T-helper 9 cell (primary cell): ENCODE measurements at places on chromosomes 5 and 9.

- no peak for DNase-seq
Observed at GRCh38 chr5:126718236-126718868, 58.6 kb upstream of the LMNB1 start.

DNA sequence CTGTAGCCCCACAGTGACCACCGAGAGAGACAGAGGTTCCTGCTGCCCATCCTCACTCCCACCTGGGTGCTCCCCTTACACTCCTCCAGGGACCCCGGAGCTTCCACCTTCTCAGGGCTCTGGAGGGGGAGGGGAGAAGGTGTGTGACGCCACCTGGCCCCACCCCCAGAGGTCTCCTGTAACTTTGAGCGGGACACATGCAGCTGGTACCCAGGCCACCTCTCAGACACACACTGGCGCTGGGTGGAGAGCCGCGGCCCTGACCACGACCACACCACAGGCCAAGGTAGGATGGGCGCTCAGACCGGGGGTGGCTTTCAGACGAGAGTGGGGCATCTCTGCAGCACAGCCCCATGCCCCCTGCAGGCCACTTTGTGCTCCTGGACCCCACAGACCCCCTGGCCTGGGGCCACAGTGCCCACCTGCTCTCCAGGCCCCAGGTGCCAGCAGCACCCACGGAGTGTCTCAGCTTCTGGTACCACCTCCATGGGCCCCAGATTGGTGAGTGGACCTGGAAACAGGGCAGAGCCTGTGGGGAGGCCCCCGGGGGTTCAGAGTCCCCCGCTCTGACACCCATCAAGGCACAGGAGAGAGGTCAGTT, 4.5 kb downstream of the MAMDC4 start:
- no peak for DNase-seq

GRCh38 chr5:173453167-173453566, 125.0 kb upstream of the STC2 start:
- no peak for DNase-seq

DNA sequence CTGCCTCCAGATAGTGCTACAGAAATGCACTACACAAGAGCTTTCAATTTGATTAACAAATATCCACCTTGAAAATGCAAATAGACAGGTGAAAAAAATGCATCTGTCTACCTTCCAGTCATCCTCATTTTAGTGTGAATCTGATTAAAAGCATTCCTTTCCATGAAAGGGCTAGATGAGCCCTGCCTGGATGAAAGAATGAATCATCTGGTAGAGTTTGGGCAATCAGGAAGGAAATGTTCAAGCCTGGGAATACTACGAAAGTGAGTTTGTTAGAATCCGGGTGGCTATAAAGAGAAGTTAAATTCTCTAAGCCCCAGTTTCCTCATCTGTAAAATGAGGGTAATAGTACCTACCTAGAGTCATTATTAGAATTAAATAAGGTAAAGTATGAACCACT, 142.6 kb downstream of the FAM114A2 start:
- no peak for DNase-seq

GRCh38 chr5:97563050-97563657, 380.1 kb upstream of the RIOK2 start:
- no peak for DNase-seq

DNA sequence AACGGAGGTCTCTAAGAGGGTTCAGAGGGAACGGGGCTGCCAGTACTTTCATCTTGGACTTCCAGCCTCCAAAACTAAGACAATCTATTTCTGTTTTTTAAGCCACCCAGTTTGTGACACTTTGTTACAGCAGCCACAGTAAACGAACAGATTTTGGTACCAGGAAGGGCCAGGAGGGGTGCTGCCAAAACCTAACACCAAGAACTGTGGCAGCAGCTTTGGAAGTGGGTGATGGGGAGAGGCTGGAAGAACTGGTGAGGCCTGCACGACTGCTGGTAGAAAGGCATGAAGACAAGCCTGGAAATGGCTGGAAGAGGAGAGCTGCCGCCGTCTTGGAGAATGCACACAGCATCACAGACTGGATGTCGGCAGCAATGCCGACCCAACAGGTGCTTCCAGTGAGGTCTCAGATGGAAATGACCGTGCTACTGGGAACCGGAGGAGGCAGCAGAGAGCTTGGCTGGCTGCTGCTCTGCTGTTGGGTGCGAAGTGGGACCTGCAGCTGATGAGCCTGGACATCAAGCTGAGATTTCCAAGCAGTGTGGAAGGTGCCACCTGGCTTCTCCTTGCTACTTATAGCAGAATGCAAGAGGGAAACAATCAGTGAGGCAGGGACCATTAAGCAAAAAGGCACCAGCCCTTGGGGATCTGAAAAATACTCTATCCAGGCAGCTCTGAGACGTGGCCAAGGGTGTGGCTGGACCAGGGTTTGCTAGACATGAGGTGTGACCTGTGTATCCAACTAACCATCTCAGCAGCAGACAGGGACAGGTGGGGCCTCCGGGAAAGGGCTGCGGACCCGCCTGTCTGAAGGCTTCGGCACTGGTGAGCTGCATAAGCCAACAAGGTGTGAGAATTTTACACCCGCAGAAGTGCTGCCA, 4.7 kb upstream of the TMEM210 start:
- no peak for DNase-seq

GRCh38 chr5:531749-532315, 7.6 kb upstream of the SLC9A3 start:
- DNase-seq, result no peak

DNA sequence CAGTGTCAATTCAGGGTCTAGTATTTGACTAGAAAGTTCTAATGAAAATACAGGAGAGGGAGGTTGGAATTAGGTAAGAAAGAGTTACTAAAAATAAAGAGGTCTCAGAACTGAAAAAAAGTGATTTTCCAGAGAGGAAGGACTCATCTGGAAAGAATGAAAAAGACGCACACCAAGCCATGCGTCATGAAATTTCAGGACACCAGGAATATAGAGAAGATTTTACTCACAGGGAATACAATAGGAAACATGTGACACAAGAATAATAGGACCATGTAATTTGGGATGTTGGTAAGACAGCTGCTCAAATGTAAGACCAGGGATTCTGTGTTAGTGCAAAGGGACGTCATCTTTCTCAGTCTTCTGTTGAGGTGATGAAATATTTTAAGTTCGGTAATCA, 224.7 kb downstream of the GDNF start:
- no peak for DNase-seq

- DNase-seq, result no peak
Observed at GRCh38 chr5:86880785-86881492, 263.2 kb downstream of the COX7C start.
